ENCODE measurements at places on chromosomes 7 and 10.

- no peak for DNase-seq
Measured at GRCh38 chr7:30469303-30469702, 9.3 kb downstream of the NOD1 start.

GRCh38 chr7:130853503-130854279 is 119.7 kb upstream of the KLF14 start:
- no peak for DNase-seq

GRCh38 chr7:55502124-55502857 is 70.0 kb downstream of the VOPP1 start:
- no peak for DNase-seq

DNA sequence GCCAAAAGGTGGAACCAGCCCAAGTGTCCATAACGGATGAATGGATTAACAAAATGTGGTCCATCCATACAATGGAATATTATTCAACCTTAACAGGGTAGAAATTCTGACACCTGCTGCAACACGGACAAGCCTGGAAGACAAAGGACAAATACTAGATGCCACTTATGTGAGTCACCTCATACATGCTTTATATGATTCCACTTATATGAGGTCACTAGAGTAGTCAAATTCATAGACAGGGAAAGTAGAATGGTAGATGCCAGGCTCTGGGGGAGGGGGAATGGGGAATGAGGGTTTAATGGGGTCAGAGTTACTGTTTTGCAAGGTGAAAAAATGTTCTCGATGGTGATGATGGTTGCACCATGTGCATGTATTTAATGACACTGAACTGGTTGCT is 34.0 kb upstream of the CYTH3 start:
- no peak for DNase-seq

DNA sequence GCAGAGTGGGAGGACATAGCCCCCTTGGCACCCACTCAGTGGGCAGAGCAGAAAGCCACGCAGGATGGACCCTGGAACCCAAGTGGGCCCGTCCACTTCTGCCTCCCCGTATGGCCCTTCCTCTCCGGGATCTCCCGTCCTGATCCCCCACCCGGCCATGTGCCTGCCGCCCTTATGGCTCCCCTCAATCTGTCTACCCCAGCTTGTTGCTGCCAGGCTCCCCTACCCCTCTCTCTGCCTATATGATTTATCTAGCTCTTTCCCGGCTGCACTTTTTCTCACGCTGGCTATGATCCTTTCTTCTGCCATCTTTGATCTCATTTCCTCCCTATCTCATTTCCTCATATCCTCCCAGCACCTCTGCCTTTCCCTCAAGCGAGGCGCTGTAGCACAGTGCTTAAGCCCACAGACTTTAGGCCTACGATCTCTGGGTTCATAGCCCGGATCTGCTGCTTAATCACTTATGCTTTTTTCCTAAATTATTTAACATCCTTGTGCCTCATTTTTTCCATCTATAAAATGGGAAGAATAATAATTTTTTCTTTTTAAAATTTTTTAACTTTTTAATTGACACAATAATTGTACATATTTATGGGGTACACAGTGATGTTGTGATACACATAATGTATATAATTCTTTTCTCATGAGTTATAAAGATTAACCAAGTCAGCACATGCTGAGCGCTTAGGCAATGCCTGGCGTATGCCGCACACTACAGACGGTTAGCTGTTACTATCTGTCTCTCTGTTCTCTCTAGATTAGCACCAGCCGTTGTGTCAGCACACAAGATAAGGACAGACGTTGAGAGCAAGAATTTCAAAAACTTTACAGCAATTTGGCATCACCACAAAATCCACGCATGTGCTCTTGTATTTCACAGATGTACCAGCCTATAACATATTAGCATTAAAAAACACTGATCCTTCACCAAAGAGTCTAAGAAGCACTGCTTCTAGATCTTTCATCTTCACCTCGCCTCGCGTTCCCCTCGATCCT is 18.1 kb downstream of the KCNH2 start:
- no peak for DNase-seq

DNA sequence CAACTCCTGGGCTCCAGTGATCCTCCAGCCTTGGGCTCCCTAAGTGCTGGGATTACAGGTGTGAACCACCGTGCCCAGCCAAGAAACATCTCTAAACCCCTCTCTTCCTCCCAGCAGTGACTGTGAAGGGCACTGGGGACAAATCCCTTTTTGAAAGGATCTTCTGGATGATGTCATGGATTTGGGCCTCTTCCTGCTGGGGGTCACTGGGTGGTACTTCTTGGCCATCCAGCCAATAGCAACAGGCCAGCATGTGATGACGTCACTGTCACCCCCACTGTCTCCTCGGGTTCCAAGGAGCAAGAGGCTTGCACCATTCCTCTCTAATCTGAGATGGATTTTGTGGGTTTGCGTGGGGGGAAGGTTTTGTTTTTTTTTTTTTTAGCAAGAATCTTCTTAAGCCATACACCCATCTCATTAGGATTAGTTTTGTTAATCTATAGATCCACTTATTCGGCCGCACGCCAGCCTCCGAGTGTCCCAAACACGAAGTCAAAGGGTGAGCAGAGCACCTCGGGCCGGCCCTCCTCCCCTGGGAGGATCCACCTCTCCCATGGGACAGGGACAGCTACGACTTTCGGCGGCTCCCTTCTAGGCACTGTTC is 29.4 kb upstream of the TNRC18 start:
- DNase-seq = no peak

- DNase-seq = no peak
Measured at GRCh38 chr10:119278126-119278709, 70.8 kb downstream of the GRK5 start.

- no peak for DNase-seq
Measured at GRCh38 chr10:3658766-3659165, 126.2 kb downstream of the KLF6 start.

DNA sequence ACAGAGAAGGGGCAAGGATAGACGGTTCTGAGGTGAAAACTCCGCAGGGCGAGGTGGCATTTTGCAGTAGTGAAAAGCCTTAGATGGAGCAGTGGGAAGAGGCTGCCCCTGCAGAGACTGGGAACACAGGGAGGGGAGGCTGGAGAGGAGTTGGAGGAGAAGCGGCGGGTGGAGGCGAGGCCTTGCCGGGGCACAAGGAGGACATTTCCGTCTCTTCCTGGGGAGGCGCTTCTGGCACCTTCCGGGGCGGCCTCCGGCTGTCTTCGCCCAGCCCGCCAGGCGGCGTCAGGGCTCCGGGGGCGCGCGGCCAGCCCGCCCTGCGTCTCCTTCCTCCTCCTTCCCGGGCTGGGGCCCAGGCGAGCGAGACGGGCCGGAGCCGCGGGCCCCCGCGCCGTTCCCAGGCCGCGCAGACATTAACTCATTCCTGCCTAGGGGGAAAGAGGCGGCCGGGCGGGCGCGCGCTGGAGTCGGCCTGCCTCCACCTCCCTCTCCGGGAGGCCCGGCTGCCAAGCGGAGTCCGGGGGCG is 42.7 kb downstream of the LDB3 start:
- peak; percentile 80 for DNase-seq

DNA sequence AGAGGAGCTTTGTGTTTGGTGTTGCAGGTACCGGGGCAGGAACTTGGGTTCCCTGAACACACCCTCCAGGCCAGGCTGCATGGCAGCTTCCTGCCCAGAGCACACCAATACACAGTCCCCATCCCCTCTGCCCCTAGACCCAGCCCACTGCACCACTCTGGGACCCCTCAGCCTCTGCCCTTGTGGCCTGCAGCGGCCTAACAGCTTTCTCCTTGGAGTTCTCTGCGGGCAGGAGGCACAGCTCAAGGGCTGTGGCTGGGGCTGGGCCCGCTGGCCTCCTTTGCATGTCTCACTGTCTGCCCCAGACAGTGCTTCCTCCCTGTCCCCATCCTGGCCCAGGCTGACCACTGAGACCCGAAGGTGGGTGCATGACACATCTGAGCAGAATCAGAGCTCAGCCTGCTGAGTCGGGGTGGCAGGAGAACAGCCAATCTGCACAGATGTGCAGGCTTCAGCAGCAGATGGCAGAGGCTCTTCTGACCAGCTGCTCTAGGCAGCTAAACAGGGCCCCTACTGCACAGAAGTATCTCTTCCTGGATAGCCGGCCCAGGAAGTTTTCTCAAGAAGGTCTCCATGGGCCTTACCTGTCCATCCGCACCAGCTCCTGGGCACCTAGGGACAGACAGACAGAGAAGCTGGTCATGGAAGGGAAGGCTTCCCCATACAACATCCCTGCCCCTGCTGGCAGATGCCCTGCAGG is 20.8 kb downstream of the VSIR start:
- DNase-seq = no peak

- DNase-seq = no peak
Measured at GRCh38 chr10:51651063-51651462, 48.3 kb downstream of the CSTF2T start.

DNA sequence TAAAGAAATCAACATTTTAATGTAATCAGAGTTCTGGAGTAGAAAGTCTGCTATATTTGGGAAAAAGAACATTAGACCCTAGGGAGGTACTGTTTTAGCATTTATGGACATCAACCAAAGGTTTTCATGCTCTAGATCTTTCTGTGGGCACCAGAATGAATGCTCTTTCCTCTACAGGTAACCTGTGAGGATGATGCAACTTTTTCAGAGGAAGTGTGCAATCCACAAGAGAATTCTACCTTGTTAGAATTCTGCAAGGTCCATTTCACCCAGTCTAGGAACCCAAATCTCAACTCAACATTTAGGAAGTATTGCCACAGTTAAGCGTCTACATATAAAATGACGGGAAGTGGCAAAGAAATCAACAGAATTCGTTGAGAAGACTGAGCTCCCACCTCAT is 139.9 kb upstream of the FAM171A1 start:
- no peak for DNase-seq

GRCh38 chr7:134731616-134732015 is 47.8 kb upstream of the CALD1 start:
- no peak for DNase-seq

GRCh38 chr7:51090411-51090810 is 226.2 kb downstream of the COBL start:
- no peak for DNase-seq

- no peak for DNase-seq
Measured at GRCh38 chr10:89279421-89279869, 22.4 kb upstream of the IFIT2 start.

DNA sequence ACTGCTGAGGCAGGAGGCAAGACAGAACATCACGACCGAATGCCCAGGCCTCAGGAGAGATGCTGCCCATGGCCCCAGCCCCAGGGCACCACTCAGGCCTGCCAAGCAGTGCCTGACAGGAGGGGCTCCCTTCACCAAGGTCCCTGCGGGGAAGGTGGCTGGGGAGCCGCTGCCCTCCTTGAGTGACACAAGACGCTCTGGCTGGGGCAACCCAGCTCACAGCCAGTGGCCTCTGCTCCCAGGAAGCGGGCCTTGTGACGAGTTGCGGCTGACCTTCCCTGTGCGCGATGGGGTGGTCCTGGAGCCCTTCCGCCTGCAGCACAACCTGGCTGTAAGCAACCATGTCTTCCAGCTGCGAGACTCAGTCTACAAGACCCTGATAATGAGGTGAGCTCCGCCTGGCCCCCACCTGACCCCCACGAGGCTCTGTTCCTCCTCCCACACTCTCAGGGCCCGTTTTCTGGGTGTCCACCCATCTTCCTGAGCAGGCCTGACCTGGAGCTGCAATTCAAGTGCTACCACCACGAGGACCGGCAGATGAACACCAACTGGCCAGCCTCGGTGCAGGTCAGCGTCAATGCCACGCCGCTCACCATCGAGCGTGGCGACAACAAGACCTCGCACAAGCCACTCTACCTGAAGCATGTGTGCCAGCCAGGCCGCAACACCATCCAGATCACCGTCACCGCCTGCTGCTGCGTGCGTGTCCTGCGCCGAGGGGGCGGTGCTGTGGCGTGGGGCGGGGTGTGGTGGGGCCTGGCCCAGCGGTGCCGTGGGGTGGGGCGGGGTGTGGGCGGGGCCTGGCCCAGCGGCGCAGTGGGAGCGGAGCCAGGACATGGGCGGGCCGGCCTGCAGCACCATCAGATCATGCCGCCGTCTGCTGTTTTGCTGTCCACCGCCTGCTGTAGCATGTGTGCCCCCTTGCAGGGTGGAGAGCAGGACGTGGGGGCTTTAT is 12.8 kb downstream of the ZMIZ2 start:
- no peak for DNase-seq

GRCh38 chr10:104831272-104831671 is 190.2 kb downstream of the SORCS3 start:
- no peak for DNase-seq

GRCh38 chr7:74289018-74289658 is at the start of gene CLIP2:
Gene CLIP2 (plus strand): TSS chr7:74289407. CDS start chr7:74317547, 28,140 bp downstream.
- peak; percentile 75 for DNase-seq

GRCh38 chr10:76195654-76196390 is 764.4 kb downstream of the LRMDA start:
- DNase-seq = no peak

- DNase-seq = peak; percentile 39
Measured at GRCh38 chr10:30591249-30591670, 38.3 kb downstream of the LYZL2 start.

DNA sequence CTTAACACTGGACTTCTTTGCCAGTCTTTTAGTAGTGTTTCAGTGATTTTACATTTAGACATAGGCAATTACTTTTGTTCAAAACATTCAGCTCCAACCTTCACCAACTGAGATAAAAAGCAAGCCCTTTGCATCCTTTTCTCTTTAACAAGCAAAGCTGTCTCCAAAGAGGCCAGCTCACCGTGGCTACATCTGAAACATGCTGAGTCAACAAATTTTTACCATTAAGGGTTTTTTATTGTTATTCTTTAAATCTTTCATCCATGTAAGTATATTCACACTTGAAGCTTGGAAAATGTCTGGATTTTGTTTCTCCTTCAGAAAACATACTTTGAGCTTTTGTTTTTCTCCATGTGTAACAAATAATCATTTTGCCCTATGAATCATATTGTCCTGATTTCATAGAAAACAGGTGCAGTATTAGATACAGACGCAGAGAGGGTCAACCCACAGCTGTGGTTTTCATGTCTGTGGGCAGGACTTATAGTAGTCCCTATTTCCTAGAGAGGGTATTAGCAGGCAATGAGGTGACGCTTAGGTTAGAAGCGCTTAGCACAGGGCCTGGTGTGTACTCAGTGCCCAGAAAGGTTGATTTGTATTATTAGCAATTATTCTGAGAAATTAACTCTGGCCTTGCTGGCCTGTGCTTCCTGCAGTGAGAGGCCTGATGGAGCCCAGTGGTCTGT is 99.5 kb downstream of the MKI67 start:
- no peak for DNase-seq

DNA sequence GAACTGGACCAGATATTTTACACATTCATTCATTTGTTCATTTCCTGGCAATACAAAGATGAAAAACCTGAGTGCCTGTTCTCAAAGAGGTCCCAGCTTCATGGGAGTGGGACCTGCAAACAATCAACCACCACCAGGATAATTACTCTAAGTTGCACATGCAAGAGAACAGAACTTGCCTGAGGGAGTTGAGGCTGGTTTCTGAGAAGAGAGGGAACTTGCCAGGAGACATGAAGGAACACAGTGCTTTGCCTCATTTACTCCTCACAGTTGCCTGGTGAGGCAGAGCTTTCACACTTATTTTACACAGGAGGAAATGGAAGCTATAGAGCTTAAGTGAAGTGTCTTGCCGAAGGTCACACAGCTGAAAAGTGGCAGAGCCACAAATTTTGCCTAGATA is 170.1 kb downstream of the SORCS3 start:
- no peak for DNase-seq

- DNase-seq = no peak
Measured at GRCh38 chr7:2484868-2485267, 8.7 kb upstream of the GRIFIN start.
